ENCODE measurements at places on chromosomes 5 and 9. TPM values are rescaled to one million over a fixed set of nuclear protein-coding genes. Genes with fewer than 3 reads are reported as not detected.

INSYN2B gene
- not detected for total RNA-seq

HSD17B3 gene
- 1.9 TPM for total RNA-seq

CLTA gene
- total RNA-seq, result 206 TPM

ANKRD55 gene
- 0.31 TPM for total RNA-seq

HMGCR gene
- total RNA-seq, result 149 TPM

SRA1 gene
- 27.9 TPM for total RNA-seq

FABP6 gene
- not detected for total RNA-seq

TAS2R1 gene
- total RNA-seq, result not detected

Measured in mucosa of descending colon (tissue), 3 donors.